ENCODE measurements at places on chromosomes 1 and 21. TPM values are rescaled to one million over a fixed set of nuclear protein-coding genes. Genes with fewer than 3 reads are reported as not detected.
A peak's percentile ranks its signal among the peaks of the same experiment; 100 is the strongest.

DNA sequence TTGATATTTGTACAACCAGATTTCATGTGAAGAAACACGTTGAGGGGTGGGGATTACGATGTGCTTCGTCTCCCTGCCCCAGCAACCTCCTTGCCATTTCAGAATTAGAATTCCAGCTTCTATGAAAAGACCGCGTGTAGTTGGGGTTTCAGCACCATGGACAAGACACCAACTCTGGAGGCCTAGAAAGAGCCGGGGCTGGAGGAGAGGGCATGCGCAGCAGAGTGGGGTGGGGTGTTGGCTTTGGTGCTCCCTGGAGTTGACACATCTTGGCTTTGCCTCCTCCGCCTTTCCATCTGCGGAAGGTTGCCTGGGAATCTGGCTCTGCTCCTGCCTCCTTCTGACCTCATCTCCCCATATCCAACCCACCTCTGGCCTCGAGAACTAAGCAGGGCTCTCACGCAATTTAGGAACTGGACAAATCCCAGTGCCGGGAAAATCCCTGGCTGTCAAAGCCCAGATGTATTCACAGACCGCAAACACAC, 11.8 kb downstream of the HTR6 start:
- DNase-seq, result peak; percentile 45

DNA sequence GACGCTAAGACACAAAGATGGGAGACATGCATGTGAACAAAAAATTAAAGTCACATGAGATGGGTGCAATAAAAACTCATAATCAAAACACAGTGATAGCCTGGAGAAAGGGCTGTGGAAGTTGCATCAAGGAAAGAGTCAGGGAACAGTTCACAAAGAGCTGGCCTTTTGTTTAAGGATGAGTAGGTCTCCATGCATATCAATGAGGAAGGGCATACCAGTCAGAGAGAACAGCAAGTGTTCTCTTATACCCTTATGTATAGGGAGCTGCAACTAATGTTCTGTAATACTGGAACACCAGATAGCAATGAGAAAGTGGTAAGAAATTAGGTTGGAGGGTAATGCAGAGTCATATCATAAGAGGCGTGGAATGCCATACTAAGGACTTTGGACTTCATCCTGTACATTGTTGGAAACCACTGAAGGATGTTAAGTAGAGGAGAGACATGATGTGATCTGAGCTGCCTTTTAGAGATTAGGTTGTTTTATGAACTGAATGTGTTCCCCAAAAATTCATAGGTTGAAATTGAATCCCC, 46.7 kb upstream of the SAMD13 start:
- no peak for DNase-seq

GRCh38 chr1:65431111-65431705, 10.7 kb downstream of the LEPR start:
- no peak for DNase-seq

DNA sequence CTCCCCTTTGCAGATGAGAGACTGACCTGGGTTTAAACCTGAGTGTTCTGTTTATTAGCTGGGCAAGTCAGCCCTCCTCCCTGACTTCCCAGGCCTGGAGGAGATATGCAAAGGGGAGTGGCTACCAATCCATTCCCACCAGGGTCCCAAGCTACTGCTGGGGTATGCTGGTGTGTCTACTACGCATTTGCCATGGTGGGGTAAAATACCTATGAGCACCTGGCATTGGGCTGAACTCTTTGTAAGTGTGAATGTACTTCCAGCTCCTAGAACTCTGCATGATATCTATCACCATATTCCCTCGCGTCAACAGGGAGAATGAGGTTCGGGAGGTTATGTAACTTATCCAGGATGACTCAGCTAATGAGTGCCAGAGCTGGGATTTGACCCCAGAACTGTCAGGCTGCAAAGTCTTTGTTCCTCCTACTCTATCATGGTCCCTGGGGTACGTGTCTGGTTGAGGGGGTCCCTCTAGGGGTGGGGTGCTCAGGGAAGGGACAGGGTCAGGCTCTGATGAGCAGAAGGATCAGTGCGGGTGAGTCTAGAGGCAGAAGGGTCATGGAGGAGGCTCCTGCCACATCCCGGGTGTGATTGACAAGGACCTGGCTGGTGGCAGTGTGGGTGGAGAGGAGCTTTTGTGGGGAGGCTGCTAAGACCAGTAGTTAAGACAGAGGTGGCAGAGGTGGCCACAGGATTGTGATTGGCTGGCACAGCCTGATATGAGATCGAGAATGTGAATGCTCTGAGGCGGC, 16.7 kb downstream of the AMPD2 start:
- no peak for DNase-seq

DNA sequence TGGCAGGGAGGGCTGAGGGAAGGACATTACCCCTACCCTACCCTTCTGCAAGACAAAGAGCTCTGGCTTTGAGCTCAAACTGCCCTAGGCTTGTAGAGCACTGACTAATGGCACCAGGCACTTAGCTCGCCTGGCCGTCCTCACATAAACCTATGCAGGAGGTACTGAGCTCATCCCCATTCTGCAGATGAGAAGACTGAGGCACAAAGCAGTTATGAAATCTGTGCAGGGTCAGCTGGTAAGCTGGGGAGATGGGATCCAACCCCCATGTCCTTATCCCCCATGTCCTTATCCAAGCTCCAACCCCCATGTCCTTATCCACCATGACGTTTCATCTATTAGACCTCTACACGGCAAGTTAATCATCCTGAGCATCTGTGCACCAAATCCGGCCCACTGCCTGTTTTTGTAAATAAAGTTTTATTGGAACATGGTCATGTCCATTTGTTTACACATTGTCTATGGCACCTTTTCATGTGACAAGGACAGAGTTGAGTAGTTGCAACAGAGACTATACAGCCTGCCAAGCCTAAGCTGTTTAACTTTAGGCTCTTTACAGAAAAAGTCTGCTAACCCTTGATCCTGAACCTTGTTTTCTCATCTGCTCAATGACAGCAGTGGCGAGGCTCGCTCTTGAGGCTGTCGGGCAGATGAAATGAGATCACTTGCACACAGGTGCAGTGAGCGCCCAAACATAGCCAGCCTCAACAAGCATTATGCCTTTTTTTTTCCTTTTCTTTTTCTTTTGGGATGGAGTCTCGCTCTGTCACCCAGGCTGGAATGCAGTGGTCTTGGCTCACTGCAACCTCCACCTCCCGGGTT, 86.8 kb downstream of the FBXO2 start:
- DNase-seq, result no peak

GRCh38 chr21:46118316-46119143, 20.6 kb downstream of the COL6A2 start:
- DNase-seq, result no peak

DNA sequence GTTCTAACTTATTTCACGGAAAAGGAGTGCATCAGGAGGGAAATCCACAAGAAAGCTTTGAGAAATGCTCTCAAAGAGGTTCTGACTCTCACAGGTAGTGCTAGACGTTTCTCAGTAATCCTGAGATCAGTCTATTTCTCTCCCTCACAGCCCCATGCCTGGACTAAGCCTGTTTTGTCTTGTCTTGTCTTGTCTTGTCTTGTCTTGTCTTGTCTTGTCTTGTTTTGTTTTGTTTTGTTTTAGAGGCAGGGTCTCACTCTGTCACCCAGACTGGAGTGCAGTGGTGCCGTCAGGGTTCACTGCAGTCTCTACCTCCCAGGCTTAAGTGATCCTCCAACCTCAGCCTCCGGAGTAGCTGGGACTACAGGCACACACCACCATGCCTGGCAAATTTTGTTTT, 133.3 kb upstream of the SGIP1 start:
- DNase-seq, result no peak

GRCh38 chr1:179876300-179876715, 1.3 kb downstream of the TOR1AIP2 start:
- DNase-seq, result no peak

Gene ELF3
- 0.20 TPM for polyA plus RNA-seq

Gene FMO5
- polyA plus RNA-seq, result 2.7 TPM

Gene AGTRAP
- polyA plus RNA-seq, result 18.2 TPM

Gene LACTBL1
- polyA plus RNA-seq, result not detected

Data from forelimb muscle (tissue), 1 donor.